ENCODE measurements at places on chromosomes 5 and 9. TPM values are rescaled to one million over a fixed set of nuclear protein-coding genes. Genes with fewer than 3 reads are reported as not detected.

Gene NFX1
- 48.5 TPM for total RNA-seq

- no peak for DNase-seq
- peaks cover 18% of the 10 kb centered on the region for H3K27me3 ChIP-seq
- no peaks in the 10 kb centered on the region for H3K4me1 ChIP-seq
- H3K36me3 ChIP-seq, result no peaks in the 10 kb centered on the region
Measured at GRCh38 chr5:2741956-2742355, 9.5 kb downstream of the IRX2 start.

GRCh38 chr9:35791297-35791921 is at the start of gene NPR2:
Gene NPR2, plus strand, starts transcription at chr9:35791591. Its CDS starts 818 bp downstream, at chr9:35792409.
- H3K27ac ChIP-seq, result no peak within 1 kb of the TSS
- DNase-seq, result no peak
- no peaks in the 10 kb centered on the region for H3K27me3 ChIP-seq

DNA sequence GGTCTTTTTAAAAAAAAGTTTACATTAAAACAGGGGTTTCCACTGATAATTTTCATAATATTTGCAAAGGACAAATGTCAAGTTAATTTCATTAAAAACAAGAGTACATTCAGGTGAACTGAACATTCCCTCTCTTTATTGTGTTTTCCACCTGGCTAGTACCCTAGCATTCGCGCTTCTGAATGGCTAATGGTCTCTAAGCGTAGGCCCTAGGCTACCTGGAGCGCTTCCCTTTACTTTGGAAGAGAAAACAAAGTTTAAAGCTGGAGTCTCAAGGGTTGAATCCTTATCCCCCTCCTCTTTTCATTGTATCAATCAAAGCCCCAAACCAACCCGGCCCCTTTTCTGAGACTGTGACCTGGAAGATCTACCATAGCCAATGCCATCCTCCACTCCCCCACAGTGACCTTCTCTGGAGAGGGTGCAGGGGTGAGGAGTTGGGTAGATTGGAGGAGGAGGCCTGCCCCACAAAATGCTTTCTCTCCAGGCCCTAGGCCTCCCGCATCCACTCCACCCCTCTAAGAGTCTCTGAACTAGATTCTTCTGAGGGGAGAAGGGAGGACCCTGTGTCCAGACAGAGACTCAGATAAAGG is 73.3 kb upstream of the TBCA start:
- H3K27ac ChIP-seq, result no peak overlapping the region
- H3K36me3 ChIP-seq, result no peaks in the 10 kb centered on the region
- peaks cover 19% of the 10 kb centered on the region for H3K4me1 ChIP-seq
- no peak overlapping the region for H3K4me3 ChIP-seq
- no peak for DNase-seq
- H3K27me3 ChIP-seq, result peaks cover 2% of the 10 kb centered on the region

- no peaks in the 10 kb centered on the region for H3K36me3 ChIP-seq
- H3K4me1 ChIP-seq, result no peaks in the 10 kb centered on the region
- H3K4me3 ChIP-seq, result no peak overlapping the region
- peaks cover 9% of the 10 kb centered on the region for H3K27me3 ChIP-seq
- no peak overlapping the region for H3K27ac ChIP-seq
- no peak for DNase-seq
Measured at GRCh38 chr9:90307891-90308290, 334.7 kb downstream of the DIRAS2 start.

DNA sequence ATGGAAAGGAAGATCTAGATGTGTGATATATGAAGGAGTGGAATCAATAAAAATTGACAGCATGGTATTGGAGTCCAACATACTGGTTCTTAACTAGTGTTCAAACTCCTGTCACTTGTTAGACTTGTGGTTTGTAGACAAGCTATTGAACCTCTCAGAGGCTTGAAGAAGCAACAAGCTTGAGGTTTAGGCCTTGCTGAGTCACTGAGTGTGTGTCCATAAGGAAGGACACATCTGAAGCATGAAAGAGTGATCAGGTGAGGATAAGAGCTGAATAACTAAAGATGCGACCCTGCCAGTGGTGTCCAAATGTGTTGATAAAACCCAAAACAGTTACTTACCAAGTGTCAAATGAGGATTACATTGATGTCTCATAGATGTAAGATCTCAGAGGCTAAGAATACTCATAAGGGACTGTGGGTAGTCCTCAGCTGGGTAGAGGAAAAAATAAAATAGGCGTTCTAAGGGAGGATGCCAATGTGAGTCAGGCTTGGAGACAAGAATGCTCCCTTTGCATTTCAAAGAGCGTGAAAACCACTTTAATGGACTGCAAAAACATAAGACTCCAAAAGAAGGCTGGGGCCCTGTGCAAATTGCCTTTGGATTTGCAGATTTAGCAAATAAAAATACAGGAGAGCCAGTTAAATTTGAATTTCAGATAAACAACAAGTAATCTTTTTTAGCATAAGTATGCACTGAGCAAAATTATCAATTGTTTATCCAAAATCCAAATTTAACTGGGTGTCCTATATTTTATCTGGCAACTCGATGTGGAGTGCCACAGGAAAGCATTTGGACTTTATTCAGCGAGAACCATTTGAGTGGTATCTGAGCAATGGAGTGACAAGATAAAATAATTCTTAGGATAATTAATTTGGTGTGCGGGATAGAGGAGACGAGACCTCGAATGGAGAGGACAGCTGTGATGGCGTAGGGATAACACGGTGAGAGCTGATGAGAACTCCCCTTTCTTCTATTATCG is 757.3 kb upstream of the WWC1 start:
- no peak overlapping the region for H3K27ac ChIP-seq
- DNase-seq, result no peak
- no peaks in the 10 kb centered on the region for H3K4me1 ChIP-seq
- no peak overlapping the region for H3K4me3 ChIP-seq
- H3K27me3 ChIP-seq, result no peaks in the 10 kb centered on the region
- no peaks in the 10 kb centered on the region for H3K36me3 ChIP-seq

DNA sequence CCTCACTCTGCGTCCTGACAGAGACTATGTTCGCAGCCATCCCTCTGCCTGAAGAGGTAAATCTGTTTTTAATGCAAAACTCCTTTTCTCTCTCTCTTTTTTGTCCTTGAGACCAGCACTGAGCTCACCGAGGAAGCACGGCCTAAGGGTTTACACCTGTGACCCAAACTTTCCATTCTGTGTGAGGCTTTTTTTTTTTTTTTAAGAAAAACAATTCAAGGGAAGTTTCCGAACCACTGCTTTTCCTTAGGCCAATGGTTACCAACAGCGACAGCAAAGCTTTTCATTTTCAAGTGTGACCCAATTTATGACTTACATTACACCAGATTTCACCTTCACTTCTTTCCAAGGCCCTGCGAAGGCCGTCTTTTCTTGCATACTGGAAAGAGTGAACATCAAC is 205.9 kb downstream of the EFNA5 start:
- H3K4me3 ChIP-seq, result no peak overlapping the region
- H3K4me1 ChIP-seq, result no peaks in the 10 kb centered on the region
- DNase-seq, result no peak
- H3K27ac ChIP-seq, result no peak overlapping the region
- H3K27me3 ChIP-seq, result no peaks in the 10 kb centered on the region

DNA sequence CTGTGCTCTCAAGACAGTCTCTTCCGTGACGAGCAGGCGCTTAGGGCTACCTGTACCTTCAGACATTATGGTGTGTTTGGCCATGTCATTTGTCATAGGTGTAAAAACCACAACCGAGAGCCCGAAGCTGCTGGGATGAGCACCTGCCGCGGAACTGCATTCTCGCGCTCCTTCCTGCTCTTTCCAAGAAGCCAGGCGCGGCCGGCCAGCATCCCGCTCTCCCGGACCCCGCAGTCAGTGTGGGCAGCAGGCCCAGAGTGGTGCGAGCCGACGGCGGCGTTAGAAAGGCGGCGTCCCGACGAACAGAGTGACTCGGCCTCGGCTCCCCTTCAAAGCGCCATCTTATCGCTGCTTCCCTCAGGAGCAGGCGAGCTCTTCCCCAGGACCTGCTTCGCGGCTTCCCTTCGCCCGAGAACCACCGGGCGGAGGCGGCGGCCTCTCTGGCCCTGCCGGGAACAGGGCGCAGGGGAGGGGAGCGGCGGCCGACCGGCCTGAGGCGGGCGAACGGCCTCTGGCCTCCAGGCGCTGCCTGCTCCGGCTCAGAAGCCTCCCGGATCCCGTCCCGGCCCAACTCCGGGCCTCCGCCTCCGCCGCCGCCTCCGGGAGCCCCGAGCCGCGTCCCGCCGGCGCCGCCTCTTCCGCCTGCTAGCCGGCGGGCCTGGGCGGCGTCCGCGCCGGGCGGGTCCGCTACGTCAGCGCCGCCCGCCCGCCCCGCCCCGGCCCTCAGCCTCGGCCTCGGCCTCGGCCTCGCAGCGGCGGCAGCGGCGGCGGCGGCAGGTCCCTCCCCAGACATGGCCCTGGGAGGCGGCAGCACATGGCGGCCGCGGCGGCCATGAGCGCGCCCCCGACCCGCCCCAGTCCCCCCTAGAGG is at the start of gene FAM120A:
Gene FAM120A (plus strand): TSS at position 741 of the 871 bp plus-strand sequence. CDS start 231 bp downstream, outside the sequence.
- peak within 1 kb of the TSS; percentile 94 for H3K4me3 ChIP-seq
- peaks cover 32% of the 10 kb centered on the region for H3K4me1 ChIP-seq
- no peaks in the 10 kb centered on the region for H3K27me3 ChIP-seq

DNA sequence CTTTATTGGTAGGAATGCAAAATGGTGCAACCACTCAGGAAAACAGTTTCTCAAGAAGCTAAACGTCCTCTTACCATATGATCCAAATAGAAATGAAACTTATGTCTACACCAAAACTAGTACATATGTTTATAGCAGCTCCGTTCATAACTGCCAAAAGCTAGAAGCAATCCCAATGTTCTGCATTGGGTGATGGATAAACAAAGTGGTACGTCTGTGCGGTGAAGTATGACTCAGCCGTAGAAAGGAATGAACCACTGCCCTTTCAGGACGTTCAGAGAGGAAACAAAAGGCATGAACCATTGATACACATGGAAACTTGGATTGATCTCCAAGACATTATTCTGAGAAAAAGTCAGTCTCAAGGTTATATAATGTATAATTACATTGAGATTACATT is 27.6 kb downstream of the HNRNPH1 start:
- H3K27me3 ChIP-seq, result no peaks in the 10 kb centered on the region
- H3K27ac ChIP-seq, result no peak overlapping the region
- H3K4me3 ChIP-seq, result no peak overlapping the region
- H3K4me1 ChIP-seq, result no peaks in the 10 kb centered on the region

DNA sequence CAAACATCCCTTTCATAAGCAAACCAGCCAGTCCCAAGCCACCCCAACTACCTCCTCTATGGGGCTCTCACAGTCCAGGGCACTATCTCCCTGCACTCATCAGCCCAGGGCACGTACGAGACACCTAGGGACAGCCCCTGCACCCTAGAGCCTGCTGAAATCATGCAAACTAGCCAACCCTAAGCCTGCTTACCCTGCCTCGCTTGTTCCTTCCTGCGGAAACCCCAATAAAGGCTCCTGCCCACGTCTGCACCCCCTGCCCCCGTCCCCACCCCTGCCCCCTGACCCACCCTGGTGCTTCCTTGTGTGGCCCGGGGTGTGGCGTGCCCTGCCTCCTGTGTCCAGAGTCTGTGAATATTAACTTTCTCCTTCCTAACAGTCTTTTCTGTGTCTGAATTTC is 135.9 kb downstream of the GADD45G start:
- peaks cover 32% of the 10 kb centered on the region for H3K4me1 ChIP-seq
- H3K36me3 ChIP-seq, result no peaks in the 10 kb centered on the region
- no peak overlapping the region for H3K27ac ChIP-seq
- DNase-seq, result peak; percentile 13
- peak overlapping the region; percentile 2 for H3K4me3 ChIP-seq

GRCh38 chr5:127517110-127517479 is 345 bp upstream of the PRRC1 start:
- no peak for DNase-seq
- H3K27me3 ChIP-seq, result no peaks in the 10 kb centered on the region
- H3K36me3 ChIP-seq, result peaks cover 8% of the 10 kb centered on the region
- H3K4me3 ChIP-seq, result peak overlapping the region; percentile 86
- H3K27ac ChIP-seq, result peak overlapping the region; percentile 42

GRCh38 chr9:123438321-123438720 is 82.3 kb downstream of the CRB2 start:
- H3K27ac ChIP-seq, result no peak overlapping the region
- H3K27me3 ChIP-seq, result no peaks in the 10 kb centered on the region
- H3K4me3 ChIP-seq, result no peak overlapping the region

GRCh38 chr9:130462685-130463540 is 18.2 kb downstream of the ASS1 start:
- no peak for DNase-seq
- H3K27ac ChIP-seq, result no peak overlapping the region
- no peaks in the 10 kb centered on the region for H3K4me1 ChIP-seq
- H3K27me3 ChIP-seq, result peaks cover 84% of the 10 kb centered on the region
- H3K4me3 ChIP-seq, result no peak overlapping the region

GRCh38 chr9:13447843-13448422 is 168.4 kb upstream of the MPDZ start:
- H3K27ac ChIP-seq, result no peak overlapping the region
- H3K36me3 ChIP-seq, result no peaks in the 10 kb centered on the region
- H3K4me3 ChIP-seq, result no peak overlapping the region
- DNase-seq, result no peak

DNA sequence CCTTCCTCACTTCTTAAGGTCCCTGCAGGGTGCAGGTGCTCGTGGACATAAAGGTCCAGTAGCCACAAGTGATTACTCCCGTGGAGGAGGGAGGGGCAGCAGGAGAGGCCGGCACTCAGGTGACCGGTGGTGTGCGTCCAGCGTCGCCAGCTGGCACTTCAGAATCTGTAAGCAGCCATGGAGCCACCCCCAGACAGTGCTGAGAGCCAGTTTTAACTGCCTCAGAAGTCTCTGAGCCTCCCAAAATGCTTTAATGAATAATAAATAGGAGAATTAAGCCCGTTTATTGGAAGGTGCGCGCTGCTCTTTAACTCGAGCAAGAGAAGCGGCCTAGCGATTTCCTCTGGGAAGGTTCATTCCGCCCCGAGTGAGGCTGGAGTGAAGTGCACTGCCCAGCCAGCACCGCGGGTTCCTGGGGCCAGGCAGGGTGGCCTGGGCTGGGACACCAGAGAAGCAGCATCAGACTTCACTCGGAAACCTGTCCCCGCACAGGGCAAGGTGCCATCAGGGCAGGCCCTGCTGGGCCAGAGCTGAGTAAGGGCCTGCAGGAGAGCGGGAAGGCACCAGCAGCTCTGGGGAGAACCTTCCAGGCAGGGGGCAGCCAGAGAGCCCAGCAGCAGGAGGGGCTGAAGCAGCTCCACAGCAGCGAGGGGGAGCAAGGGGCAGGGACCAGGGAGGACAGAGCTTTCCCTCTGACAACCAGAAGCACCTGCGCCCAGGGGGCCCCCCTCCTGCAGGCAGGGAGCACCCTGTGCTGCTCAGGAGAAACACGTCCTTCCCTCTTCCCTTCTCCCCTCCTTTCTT is 61.2 kb downstream of the VAV2 start:
- no peaks in the 10 kb centered on the region for H3K27me3 ChIP-seq
- H3K27ac ChIP-seq, result no peak overlapping the region
- no peaks in the 10 kb centered on the region for H3K36me3 ChIP-seq
- H3K4me3 ChIP-seq, result no peak overlapping the region

- H3K27me3 ChIP-seq, result peaks cover 29% of the 10 kb centered on the region
- no peak overlapping the region for H3K4me3 ChIP-seq
- H3K4me1 ChIP-seq, result no peaks in the 10 kb centered on the region
- H3K36me3 ChIP-seq, result no peaks in the 10 kb centered on the region
- DNase-seq, result no peak
Measured at GRCh38 chr5:133882846-133883245, 85.6 kb downstream of the C5orf15 start.

- no peak overlapping the region for H3K4me3 ChIP-seq
- DNase-seq, result no peak
- no peaks in the 10 kb centered on the region for H3K4me1 ChIP-seq
- peaks cover 6% of the 10 kb centered on the region for H3K27me3 ChIP-seq
- no peaks in the 10 kb centered on the region for H3K36me3 ChIP-seq
- no peak overlapping the region for H3K27ac ChIP-seq
Measured at GRCh38 chr9:109249615-109250014, 71.2 kb downstream of the EPB41L4B start.

GRCh38 chr5:78076351-78076750 is 218.1 kb downstream of the AP3B1 start:
- no peaks in the 10 kb centered on the region for H3K36me3 ChIP-seq
- no peak for DNase-seq
- H3K27me3 ChIP-seq, result no peaks in the 10 kb centered on the region
- no peak overlapping the region for H3K4me3 ChIP-seq
- H3K27ac ChIP-seq, result no peak overlapping the region
